ENCODE measurements at places on chromosomes 12 and 14.

DNA sequence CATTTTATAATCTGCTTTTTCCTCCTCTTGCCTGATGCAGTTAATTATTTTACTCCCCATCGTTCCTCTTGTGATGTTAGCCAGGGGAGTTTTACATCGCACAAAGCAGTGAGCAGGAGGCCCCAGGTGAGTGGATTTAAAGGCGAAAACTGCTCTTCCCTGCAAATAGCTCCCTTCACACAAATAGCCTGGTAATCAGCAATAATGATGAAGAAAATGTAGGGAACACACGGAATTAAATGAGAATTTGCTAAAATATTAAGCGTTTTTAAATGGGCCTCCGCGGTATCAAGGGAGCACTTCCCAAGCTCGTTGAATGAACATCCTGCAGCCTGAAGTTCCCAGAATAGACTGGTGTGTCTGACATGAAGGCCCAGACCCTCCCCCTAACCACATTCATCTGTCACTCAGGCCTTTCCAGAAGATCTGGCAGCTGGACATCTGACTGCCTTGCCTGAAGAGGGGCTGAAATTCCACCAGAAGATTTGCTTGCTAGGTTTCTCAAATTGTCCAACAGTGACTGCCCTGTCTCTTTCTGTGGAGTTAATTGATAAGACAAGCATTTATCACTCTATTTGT is 127.2 kb downstream of the CCDC60 start:
- no peak for DNase-seq

DNA sequence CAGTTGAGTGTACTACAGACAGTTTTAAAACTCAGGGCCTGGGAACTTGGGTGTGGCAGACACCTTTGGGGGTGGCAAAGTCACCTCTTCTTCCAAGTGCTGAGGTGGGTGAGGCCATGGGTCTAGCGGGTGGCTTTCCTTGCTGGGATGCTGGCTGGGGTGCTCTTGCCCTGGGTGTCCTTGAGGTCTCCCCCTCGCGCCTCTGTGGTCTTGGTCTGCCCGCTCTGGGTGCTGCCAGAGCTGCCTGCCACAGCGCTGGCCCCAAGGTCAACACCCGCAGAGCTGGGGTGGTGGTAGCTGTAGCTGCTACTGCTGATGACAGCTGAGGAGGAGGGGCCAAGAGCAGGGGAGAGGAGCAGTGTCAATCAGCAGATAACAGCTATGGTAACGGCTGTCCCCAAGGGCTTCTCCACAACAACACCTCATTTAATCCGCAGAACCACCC is 6.8 kb downstream of the KRT74 start:
- no peak for DNase-seq

DNA sequence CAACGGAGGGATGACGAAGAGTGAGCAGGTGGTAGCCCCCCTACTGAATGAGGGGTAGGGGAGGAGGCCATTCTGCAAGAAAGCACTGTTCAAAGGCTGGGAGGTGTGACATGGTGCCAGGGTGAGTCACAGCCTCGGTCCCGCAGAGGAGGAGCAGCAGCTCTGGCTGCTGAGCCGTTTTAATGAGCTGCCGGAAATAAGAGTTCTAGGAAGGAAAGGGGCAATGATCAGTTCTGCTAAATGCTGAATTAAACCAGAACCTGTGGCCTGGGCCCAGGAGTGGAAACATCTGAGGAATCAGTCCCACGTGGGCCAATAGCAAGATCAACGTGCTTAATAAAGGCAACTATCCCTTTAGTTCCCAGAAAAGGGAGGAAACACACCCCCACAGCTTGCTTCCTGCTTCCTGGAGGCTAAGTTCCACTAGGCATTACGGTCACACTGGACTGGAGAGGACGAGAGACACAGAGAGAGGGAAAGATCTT is 3.6 kb downstream of the ABCD4 start:
- DNase-seq: no peak

DNA sequence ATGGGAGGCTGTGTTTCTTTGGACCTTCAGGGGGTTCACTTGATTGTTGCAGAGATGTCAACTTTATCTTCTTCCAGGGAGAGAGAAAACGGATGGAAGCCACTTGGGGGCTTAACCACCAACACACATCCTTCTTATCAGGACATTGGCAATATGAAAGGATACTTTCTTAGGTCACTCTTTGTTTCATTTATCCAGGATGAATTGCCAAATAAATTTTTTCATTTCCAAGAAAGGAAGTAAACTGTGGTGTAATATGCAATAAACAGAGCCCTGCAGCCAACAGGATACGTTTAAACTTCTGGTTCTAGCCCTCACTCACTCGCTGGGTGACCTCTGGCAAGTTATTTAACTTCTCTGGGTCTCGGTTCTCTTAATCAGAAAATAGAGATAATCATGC is 77.8 kb downstream of the CCDC60 start:
- no peak for DNase-seq

DNA sequence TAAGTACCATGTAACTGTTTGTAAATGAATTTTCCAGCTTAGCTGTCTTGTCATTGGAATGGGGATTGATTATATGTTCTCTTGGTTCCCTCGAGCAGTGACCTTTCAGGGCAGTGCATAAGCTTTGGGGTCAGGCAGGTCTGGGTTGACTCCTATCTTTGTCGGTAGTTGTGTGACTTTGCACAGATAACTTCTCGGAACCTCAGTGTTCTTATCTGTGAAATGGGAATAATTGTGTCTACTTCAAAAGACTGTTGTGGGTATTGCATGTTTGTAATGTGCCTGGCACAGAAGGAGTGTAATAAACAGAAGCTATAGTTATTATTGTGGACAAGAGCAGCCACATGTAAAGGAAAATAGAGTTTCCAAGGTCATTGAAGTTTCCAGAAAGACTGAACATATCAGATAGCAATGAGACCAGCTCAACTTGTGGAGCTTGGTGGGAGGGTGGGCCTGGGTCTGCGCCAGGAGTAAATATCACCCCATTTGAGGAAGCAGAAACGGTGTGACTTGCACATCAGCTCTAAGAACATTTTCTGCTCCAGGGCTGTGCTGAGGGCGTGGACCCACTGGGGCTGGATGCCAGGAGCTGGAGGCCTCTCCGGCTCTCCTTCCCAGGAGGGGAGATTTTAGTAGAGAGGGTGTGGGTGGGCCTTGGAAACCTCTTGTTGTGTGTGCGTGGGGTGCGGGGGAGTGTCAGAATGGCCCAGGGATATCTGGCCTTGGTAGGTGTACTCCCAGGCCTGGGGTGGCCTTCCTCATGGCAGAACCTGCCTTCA is 19.7 kb downstream of the FOS start:
- DNase-seq: no peak

DNA sequence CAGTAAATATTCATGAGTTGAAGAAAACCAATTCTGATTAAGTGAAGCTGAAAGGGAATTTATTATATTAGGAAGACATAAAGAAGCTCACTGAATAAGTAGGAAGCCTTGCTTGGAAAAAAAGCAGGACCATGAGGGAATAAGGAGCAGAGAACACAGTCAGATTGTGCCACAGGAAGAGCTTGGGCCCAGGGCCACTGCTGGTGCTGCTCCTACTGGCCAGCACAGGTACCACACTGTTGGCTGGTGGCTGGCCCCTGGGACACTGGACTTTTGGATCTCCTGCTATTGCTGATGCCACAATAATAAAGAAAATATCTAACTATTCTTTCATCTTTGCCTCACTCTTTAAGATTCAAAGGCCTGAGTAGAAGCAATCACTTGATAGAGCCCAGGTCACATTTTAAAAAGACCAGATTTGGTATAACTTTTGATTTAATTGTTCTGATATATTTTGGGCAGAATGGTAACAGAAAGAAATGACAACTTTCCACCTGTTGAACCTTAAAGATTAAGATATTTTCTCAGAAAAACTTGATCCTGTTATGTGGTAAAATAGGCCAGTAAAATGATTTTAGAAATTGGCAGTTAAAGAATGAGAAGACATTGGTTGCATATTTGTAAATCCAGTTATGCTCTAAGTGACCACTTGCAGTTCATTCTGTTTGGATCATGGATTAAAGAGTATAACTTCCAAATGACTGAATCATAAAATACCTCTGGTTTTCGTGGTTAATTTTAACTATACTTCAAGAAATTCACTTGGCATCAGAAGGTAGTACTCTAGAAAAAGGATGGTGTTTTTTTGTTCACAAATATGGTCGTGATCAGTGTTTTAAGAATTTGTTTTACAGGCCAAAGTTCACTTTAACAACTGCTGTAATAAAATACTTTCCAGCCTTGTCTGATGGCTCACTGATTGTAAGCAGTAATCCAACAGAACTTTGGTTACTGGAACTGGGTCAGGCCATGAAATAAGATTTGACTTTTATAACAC is 68.3 kb downstream of the DERA start:
- DNase-seq: no peak

DNA sequence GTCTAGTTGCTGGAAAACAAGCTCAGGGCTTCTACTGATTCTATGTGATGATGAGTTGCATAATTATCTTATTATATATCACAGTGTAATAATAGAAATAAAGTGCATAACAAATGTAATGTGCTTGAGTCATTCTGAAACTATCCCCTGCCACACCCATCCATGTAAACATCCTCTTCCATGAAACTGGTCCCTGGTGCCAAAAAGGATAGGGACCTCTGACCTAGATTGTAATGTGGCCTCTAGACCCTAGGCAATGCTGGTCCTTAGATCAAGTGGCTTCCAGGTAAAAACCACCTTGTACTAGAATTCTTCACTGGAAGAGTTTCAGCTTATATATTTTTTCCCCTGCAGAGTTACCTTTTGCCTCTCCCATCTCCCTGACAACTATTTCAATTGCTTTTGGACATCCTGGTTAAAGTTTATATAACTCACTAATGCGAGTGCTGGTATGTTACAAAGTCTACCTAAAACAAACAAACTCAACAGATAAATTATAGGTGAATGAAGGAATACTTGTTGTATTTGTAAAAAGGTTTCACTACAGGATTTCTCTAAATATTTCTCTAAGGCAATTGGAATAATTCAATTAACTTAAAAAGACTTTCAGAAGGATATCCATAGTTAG is 462.5 kb downstream of the NAV3 start:
- DNase-seq: no peak

GRCh38 chr14:83816761-83817160 is 1713.2 kb upstream of the FLRT2 start:
- no peak for DNase-seq

DNA sequence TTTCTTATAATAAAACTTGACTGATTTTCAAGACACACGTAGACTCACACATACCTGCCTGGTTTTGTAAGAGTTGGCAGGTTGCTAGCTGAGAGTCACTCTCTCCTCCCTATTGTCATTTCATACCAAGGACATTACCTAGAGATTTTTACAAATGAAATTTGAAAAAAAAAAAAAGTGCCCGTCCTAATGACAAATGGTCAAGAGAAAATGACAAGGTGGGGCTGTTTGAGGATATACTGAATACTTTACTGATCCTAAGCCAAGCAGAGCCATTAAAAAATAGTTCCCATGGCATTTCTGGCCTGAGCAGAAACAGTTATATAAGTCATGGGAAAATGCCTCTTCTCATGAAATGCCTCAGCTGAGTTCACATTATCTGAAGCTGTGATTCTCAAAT is 150.2 kb downstream of the DYRK2 start:
- no peak for DNase-seq

DNA sequence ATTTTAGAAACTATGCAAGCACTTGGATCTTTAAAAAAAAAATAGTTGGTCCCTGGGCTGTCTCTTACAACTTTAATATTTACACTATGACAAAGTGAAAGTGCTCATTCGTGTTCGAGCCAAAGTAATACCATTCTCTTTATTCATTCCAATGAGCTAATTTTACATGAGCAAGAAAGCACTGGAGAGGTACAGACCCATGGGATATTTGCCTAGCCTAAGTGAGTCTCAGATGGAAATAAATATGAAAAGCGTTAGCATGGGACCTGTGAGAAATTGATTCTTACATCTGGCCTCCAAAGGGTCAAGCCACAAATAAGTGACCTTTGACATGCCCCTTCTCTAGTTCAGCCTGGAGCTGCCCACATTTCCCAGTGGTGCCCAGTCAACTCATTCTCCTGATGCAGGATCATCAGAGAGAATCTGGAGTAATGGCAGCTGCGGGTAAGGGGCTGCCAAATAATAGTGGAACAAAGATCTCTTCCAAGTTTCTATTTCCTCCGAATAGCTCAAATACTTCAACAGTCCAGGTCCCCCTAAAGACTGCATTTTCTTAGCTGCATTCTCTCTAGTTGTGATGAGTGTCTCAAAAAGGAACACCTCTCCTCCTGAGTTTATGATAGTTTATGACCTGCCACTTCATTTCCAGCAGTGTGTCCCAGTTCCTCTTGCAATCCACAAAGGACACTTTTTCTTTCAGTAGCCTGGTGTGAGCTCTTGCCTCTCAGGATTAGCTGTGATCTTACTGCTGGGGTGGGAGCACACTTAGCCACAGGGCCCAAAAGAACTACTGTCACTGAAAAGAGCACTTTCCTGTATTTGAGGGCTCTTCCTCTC is 208.2 kb downstream of the DAD1 start:
- no peak for DNase-seq

DNA sequence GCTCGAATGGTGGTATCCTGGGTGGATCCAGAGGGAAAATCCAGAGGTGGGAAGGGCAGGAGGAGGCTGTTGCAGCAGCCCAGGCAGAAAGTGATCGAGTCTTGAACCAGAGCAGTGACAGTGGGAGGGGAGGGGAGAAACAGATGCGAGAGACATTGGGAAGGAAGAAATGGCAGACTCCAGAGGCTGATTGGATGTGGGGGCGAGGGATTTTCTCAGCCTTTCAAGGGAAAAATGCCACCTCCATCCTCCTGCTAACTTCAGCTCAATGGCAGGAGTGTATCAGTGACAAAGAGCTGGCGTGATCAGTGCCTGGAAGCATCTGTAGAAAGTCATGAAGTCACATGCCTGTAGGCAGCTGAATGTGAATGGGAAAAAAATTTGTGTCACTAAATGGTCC is 38.6 kb upstream of the NRXN3 start:
- no peak for DNase-seq

DNA sequence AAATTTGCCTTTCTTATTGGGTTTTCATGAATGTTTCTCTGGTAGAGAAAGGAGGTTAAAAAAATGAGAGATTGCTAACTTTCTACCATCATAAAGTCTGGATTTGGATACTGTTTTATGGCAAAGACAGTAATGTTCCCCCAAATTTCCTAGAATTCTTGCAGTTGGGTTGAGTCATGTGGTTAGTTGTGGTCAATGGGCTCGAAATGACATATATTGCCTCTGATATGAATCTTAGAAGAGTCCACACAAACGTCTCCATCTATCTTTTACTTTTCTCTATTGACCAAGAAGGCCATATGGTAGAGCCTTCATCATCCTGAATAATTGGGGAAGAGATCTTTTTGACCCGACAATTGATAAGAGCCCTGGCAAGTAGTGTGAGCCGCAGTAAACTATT is 119.5 kb upstream of the PMCH start:
- no peak for DNase-seq

Measured in NCI-H446 (cell line).